Stromal cell of bone marrow (primary cell): ENCODE measurements at places on chromosomes 4 and X.

GRCh38 chrX:110402850-110403221 lies 44.2 kb downstream of the RTL9 start:
- no peak for DNase-seq

GRCh38 chr4:168451744-168452390 lies 28.4 kb downstream of the DDX60L start:
- peak; percentile 52 for DNase-seq

DNA sequence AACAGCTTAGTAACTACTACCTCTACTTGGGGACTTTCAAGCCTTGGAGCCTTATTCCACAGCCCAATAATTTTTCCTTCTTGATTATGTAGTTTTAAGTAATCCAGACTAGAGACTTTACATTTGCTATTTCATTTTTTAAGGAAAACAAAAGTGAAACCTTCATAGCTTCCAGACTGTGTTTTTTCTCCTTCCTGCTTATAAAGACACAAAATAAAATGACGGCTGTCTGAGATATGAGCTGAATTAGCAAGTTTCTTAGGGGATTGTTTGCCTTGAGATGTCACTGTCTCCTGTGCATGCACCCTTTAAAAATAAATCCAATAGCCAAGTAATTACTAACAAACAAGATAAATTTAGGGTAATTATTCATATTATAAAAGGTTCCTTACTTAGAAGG lies 78.8 kb upstream of the PACRGL start:
- no peak for DNase-seq

GRCh38 chr4:98996056-98996764 lies 689 bp downstream of the METAP1 start:
- DNase-seq = no peak

GRCh38 chrX:9555354-9555753 lies 90.5 kb downstream of the TBL1X start:
- DNase-seq = no peak

DNA sequence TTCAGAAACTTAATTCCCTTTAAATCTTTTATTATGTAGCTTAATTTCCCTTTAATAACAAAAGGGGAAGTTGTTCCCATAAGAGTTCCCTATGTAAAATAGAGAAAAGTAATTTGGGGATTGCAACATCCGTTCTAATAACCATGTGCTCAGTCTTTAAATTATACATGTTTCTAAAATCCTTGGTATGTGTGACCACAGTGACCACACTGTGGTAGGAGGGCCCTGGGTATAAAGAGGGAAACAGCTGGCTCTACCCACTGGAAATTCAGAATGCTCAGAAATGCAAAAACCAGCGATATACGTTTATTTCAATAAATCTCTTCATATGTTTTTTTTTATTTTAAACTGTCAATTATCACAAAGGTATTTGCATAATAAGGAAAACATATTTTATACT lies 219.1 kb downstream of the FGF13 start:
- DNase-seq = no peak

- no peak for DNase-seq
Measured at GRCh38 chrX:20374450-20374849, 107.7 kb upstream of the RPS6KA3 start.

- no peak for DNase-seq
Measured at GRCh38 chrX:148382983-148383382, 117.4 kb upstream of the AFF2 start.

- peak; percentile 56 for DNase-seq
Measured at GRCh38 chrX:2608638-2609430, 82.3 kb upstream of the CD99 start.

DNA sequence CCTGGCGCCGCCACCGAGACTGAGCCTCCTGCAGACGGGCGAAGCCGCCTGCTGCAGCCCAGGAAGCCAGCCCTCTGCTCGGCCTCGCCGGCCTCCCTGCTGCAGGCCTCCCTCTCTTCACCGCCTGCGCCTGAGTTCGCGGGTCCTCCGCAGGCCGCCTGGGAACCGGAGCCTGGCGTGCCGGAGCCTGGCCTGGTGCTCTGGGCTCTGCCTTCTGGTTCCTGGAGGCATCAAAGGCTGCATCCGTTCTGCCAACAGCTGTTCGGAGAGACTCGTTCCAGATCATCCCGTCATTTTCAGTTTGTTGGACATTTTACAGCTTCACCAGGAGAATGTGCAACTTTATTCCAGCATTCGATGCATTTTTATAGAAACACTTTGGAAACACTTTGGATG lies 178.0 kb downstream of the DCLK2 start:
- no peak for DNase-seq

DNA sequence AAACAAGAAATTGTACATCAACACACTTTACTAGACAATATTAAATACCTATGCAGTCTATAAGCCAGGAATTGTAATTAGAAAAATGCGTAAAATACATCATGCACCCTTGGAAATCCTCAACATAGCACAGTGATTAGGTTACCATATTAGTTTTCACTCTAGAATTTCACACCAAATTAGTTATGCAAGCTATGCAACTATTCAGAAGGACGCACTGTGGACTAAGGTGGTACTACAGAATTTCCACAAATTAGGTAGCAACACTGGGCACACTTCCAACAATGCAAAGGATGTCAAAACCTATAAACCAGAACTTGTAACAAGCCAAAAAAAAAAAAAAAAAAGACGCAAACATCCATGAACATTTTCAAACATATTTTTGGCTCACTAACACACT lies 71.1 kb upstream of the ZCCHC13 start:
- no peak for DNase-seq

- no peak for DNase-seq
Measured at GRCh38 chr4:139630991-139631390, 34.6 kb upstream of the MGST2 start.

DNA sequence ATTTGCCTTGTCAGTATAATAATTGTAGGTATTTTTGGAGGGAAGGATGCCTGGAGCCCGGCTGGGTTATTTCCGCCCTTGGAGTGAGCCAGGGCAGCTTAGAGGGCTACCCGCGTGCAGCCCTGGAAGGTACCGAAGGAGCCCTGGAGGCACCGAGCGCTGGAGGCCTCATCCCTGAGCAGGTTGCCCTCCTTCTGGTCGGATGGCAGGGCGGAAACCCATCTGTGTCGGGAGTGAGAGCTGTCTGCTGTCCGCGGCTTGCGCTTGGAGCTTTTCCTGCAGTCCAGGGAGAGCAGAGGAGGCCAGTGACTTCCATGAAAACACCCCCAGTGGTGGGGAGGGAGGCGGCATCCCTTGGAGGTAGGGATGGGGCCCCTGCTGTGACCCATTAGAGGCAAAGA lies 122.1 kb downstream of the TBL1X start:
- DNase-seq = no peak

GRCh38 chr4:182536221-182536811 lies 293.1 kb downstream of the TENM3 start:
- DNase-seq = no peak

DNA sequence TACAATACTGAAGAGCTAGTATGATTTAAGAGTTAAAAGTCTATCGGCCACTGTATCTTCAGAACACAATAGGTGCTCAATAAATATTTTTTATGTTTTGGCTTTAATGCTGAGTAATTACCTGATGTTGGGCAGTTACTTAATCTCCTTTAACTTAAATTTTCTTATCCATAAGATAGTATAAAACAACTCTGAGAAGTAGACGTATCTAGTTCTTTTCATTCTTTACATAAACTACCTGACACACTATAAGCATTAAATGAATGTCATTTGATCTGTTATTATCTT lies 22.9 kb downstream of the ELF2 start:
- DNase-seq = no peak

- DNase-seq = no peak
Measured at GRCh38 chr4:174561560-174561959, 39.3 kb upstream of the HPGD start.

DNA sequence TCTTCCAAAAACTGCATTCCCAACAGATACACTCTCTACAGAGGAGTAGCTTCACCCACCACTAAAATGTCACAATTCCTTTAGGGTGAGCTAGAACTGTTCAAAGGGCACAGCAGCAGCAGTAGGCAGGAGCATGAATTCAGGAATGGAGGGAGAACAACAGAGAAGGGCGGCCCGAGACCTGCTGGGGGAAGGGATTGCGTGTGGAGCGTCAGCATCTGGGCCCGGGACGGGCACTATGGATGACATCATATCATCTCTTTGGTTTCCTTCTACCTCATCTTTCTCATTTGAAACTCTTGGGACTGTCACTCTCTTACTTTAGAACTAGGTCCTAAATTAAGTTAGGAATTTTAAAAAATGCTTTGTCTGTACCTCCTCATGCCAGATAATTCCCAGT lies 95.0 kb downstream of the PHOX2B start:
- no peak for DNase-seq

DNA sequence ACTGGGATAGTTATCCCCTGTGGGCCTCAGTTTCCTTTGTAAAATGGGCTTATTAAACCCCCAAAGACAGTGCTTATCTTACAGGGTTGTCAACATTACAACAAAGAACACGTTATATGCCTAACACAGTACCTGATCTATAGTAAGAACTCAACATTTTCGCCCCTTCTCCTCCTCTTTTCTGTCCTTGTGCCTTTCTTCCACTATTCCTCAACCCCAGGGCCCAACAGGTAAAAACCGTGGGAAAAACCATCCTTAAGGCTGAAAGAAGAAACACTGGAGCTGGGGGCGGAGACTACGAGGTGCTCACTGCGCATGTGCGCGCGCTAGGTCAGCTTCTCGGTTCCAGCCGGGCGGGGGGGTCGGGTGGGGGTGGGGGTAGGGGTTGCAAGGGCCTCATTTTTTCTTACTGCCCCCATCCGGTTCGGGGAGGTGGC lies 426 bp upstream of the XIAP start:
- DNase-seq = no peak

GRCh38 chr4:146336410-146336807 lies 122.1 kb downstream of the REELD1 start:
- DNase-seq = no peak

DNA sequence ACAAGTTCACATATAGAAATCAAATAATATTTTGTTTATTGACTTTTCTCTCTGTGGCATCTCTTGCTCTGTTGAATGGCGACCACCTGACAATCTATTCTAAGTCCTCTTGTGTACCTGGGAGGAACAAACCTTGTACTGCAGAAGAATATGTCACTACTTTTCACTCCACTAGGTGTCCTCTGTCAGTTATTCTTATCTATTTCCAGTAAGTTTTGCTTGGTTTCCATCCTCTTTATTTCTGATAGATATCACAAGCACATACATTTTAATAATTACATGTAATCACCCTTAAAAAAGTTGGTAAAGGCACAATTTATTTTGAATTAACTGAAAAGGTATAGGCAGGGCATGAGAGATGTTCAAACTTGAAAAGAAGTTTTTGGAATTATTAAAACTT lies 238.4 kb downstream of the SNCA start:
- peak; percentile 1 for DNase-seq

DNA sequence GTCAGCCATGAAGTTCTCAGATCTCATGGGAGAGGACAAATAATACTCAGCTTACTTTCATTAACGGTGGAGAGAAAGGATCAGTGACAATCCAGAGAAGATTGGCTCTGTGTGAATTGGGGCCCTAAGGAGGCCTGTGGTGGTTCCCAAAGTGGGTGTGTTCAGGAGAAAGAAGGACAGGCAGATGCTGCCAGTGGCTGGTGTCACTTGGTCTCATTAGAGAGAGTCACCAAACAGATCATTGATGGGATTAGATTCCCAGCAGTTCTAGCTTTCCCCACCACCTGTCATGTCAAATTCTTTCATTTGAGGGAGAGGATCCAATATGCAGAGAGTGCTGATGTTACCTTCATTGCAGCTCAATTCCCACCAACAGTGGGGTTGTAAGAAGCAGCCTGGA lies 8.0 kb downstream of the SMPX start:
- DNase-seq = no peak

DNA sequence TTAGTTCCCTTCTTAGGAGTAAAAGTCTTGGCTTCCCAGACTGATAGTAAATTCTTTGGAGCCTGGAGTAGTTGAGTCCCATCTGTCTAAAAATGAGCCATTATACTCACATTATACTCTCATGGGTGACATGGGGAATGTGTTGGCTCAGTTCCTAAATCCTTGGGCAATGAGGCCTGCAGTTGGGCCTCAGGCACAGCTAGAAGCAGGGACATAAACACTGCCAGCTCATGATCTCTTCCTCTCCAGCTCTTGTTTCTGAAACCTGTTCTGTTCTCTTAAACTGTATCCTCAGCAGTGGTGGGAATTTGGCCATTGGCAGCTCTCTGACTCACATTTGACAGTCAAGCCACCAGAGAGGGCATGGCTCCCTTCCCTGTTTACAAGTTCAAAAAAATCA lies 212.5 kb downstream of the SPATA18 start:
- peak; percentile 14 for DNase-seq

GRCh38 chrX:23782455-23782854 lies 518 bp upstream of the SAT1 start:
- no peak for DNase-seq

GRCh38 chr4:4803216-4803911 lies 56.1 kb upstream of the MSX1 start:
- DNase-seq = no peak

GRCh38 chrX:105375816-105376215 lies 155.3 kb upstream of the TEX13A start:
- DNase-seq = peak; percentile 26

- no peak for DNase-seq
Measured at GRCh38 chrX:42176789-42177188, 253.4 kb upstream of the CASK start.
